ENCODE measurements at places on chromosomes 7 and 10. TPM values are rescaled to one million over a fixed set of nuclear protein-coding genes. Genes with fewer than 3 reads are reported as not detected.

TACC2 gene
- 74.4 TPM for total RNA-seq

DNA sequence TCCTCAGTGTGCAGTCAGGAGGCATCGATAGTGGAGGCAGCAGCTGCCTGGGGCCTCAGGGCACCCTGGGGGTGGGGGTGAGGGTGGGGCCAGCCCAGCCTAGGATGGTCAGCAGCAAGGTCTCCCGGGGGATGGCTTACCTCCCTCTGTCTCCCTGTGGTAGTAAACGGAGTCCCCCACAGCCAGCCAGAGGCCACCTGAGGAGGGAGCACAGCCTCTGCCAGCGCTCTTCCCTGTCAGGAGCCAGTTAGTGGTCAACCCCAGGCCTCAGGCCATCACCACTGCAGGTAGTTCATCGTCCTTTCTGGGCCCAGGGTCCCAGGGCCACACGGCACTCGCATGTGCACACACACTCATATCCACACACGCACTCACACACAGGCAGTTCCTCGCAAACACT lies 22.1 kb downstream of the ACTR1A start:
- no peak for DNase-seq

BLNK gene
- 4.1 TPM for total RNA-seq

FGFR2 gene
- total RNA-seq: 5.8 TPM

GIMAP2 gene
- total RNA-seq: 11.5 TPM

DNA sequence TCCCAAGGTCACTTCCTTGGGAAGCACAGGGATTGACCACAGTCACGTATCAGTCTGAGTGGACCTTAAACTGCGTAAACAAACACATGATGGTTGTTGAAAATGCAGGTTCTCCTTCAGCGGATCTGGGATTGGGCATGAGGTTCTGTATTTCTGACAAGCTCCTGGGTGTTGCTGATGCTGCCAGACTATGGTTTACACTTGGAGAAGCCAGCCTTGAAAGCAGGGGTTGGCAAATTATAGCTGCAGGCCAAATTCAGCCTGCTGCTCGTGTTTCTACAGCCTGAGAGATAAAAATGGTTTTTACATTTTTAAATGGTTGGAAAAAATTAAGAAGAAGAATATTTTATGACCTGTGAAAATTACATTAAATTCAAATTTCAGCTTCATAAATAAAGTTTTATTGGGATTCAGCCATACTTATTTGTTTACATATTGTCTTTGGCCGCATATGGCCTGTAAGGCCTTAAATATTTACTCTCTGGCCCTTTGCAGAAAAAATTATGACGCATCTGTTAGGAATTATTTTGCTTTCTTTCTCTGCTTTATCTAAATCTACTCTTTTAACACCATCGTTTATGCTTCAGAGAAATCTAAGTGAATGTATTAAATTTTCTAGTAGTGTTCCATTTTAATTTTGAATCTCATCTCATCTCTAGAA lies 109.6 kb downstream of the SH2D4B start:
- DNase-seq: no peak

TBC1D12 gene
- total RNA-seq: 10.9 TPM

- no peak for DNase-seq
Observed at GRCh38 chr7:131753620-131754222, 197.3 kb upstream of the PODXL start.

PILRA gene
- 21.5 TPM for total RNA-seq

DNA sequence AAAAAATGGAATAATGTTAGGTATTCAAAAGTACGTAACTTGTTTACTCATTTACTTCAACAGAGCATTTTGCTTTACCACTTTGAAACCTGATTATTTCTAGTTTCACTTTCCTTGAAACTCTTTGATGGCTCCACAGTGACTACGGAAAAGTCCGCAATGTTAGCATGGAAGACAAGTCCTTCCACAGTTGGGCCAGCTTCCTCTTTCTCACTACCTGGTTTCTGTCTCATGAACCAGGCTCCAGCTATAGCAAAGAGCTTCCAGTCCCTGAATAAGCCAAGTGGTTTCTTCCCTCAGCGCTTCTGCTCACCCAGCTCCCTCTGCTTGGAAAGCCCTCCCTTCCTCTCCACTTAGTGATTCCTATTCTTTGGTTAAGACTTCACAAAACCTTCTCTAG lies 44.8 kb upstream of the SLC16A12 start:
- DNase-seq: no peak

DNA sequence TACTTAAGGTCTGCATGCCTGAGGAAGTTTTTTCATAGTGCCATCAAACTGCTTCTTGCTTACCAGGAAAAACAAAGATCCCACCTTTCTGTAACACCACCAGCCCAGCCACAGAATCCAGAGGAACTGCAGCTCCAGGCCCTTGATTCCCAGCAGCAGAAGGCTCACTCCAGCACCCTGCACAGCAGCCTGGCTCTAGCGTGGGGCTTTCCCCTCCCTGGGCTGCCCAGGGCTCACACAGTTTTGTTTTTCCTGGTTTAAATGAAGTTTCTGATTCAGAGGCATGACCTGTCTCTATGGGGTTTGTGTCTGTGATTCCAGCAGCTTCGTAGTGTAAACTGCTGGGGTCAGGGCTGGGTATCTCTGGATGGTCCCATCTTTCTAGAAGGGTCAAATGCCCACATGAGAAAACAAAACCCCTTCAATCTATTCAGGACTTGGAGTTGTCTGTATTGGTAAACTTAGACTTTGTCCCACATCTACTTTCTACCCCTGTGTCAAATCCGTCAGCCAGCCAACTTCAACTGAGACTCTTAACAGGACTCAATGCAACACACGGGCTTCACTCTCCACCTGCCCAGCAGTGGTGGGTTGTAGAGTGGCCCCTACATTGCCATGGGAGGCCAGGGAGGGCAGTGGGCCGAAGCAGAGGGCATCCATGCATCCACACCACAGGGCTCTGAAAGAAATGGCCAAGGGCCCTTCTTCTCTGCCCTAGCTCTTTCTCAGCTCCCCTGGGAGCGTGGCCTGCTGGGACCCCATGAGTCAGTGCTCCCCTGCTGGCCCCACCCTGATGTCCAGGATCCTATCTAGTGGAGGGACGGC lies 73.6 kb downstream of the ATXN7L1 start:
- no peak for DNase-seq

GRCh38 chr7:91240376-91240941 lies 23.8 kb upstream of the FZD1 start:
- no peak for DNase-seq

NRCAM gene
- 1.8 TPM for total RNA-seq

DNA sequence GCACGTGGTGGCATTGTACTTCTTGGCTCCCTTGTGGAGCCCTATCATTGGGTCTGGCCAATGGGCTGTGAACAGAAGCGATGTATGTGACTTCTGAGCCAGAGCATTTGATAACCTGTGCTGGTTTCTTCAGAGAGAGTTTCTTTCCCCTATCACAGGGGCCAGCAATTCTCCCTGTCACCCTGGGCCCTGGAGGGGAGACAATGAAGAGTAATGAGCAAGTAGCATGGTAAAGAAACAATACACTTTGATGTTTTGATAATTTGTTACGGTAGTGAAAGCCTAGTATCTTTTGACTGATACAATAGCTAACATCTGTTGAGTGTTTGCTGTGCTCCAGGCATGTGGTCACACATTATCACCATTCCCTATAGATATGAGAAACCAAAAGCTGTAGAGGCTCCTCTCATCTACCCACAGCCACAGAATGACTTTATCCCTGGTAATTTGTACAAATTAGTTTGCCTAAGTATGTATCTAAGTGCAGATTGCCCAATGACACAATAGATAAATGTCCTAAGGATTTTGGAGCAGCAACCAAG lies 113.4 kb upstream of the SVIL start:
- DNase-seq: no peak

- DNase-seq: no peak
Observed at GRCh38 chr10:15719049-15719898, 448 bp downstream of the ITGA8 start.

- DNase-seq: no peak
Observed at GRCh38 chr7:154987571-154987970, 15.4 kb downstream of the PAXIP1 start.

HECW1 gene
- 1.0 TPM for total RNA-seq

DNA sequence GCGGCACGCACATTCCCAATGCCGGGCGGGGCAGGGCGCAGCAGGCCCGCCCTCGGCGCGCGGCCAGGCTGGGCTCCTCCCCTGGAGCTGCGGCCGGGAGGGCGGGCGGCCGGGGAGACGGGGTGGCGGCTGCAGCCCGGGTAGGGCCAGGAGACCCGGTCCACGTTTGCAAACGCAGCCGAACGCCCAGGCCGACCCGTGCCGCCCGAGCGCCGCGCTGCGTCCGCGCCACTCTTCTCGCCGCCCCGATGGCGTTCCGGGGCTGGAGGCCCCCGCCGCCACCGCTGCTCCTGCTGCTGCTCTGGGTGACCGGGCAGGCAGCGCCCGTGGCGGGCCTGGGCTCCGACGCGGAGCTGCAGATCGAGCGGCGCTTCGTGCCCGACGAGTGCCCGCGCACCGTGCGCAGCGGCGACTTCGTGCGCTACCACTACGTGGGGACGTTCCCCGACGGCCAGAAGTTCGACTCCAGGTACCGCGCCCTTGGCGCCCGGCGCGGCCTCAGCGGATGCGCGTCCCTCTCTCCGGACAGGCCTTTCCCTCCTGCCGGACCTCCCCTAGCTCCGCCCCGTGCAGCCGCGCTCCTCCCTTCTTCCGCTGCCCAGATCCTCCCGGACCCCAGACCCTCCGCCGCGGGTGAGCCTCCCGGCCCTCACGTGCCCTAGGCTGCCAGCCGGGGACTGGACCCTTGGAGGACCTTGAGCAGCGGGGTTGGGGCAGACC lies at the start of gene FKBP9:
Gene FKBP9, plus strand, starts transcription at position 115 of the 720 bp plus-strand sequence. Its CDS starts 134 bp downstream, at position 249.
- DNase-seq: peak; percentile 91

AKR1C1 gene
- total RNA-seq: 33.6 TPM

PDZD7 gene
- 1.1 TPM for total RNA-seq

DNA sequence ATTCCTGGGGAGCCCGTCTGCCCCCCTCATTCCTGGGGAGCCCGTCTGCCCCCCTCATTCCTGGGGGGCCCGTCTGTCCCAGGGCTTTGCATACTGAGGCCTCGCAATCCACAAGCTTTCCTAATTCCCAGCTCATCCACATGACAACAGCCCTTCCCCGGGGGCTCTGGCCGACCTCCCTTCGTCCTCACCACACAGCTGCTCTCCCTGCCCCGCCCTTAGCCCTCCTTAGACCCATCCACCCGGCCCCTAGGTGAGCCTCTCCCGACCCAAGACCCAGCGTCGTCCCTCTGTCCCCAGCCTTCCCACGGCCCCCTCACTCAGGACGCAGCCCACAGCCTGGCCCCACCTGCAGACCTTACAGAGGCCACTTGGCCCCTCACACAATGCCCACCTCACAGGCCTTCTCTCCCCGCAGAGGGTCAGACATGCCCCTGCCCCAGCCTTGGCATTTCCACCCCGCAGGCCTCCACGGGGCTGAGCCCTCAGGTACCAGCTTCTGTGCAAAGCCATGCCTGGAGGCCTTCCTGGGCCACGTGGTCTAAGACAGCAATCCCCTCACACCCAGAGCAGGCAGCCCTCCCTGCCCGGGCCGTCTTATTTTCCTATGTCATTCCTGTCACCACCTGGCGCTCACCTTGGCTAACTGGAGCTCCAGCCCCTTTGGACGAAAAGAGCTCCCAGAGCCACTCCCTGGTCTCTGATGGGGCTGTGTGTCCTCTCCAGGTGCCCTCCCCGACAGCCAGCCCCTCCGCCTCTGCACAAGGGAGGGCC lies 3.5 kb upstream of the FAM20C start:
- no peak for DNase-seq

DNA sequence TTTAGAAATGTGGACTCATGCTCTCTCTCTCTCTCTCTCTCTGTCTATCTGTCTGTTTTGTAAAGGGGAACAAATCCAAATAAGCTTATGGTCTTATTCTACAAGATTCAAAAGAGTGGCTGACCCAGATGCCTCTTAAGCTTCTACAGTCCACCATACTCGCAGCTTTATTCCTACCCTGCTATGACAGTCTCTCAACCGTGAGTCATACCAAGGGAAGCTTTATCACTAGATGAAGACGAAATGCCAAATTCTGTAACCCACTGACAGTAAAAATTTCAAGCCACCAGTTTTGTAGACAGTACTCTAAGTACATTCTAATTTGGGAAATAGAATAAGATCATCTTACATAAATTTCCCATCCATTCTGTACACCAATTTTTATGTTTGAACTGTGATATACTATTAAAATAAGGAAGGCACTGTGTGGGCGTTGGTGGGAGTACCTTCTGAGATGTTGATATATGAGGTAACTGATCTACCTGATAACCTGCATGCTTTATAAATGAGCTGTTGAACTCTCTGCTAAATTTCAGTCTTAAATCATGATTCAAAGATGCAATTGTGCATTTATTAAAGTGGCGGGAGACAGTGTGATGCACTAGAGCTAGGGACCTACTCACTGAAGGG lies 153.2 kb downstream of the KLF6 start:
- DNase-seq: no peak

DNA sequence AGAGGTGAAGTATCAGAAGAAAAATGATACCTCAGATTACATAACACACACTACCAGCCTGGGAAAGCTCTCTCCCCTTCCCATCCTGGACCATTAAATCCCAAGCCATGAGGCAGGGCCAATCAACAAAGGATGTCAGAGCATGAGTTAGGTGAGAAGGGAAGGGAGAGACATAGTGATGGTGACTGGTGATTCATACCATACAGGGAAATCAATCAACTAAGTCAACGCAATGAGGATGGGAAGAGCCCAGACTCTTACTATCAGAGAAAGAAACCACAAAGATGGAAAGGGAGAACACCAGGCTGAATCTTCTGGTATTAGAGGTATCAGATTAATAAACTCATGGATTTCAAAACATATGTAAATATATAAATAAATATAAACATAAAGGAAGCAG lies 185.4 kb downstream of the KMT2E start:
- no peak for DNase-seq

DNA sequence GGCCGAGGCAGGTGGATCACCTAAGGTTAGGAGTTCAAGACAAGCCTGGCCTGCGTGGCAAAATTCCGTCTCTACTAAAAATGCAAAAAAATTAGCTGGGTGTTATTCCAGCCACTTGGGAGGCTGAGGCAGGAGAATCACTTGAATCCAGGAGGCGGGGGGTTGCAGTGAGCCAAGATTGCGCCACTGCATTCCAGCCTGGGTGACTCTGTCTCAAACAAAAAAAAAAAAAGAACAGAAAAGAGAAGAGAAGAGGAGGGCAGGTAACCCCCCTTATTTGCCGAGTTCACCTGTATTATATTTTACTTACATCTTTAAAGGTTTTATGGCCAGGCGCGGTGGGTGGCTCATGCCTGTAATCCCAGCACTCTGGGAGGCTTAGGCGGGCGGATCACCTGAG lies 91.7 kb downstream of the RNF216 start:
- no peak for DNase-seq

DNA sequence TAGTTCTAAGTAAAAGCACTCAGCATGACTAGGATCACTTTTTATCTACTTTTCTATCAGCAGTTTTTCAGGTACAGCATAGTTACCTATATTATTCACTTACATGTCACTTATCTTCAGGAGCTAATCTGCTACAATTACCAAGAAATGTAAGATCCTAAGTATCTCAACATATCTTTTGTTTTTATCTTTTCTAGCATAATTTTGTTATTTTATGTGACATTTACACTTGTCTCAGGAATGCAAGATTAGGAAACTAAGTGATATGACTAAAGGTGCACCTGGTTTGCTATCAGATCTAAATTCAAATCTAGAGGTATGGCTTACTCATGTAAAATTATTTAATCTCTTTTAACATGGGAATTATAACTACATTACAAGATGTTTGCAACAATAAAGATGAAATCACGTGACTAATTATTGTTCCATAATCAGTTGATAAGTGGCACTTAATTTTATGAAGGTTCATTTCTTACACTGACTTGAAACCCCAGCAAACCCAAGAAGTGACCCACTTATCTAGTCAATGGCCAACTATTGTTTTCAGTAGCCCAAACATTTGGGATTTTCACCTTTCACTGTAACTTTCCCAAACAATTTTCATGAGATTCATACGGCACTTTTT lies 390.3 kb upstream of the PCDH15 start:
- no peak for DNase-seq

- no peak for DNase-seq
Observed at GRCh38 chr10:133166504-133166827, 6.4 kb downstream of the KNDC1 start.

CFAP43 gene
- total RNA-seq: 0.19 TPM

All from aorta (tissue), 5 donors.